Stimulated activated CD4-positive, alpha-beta T cell treated with anti-CD3 and anti-CD28 coated beads, Interleukin-2, amount 100 ng/mL, for 48 hours (primary cell): ENCODE measurements at places on chromosomes 13 and 19.

DNA sequence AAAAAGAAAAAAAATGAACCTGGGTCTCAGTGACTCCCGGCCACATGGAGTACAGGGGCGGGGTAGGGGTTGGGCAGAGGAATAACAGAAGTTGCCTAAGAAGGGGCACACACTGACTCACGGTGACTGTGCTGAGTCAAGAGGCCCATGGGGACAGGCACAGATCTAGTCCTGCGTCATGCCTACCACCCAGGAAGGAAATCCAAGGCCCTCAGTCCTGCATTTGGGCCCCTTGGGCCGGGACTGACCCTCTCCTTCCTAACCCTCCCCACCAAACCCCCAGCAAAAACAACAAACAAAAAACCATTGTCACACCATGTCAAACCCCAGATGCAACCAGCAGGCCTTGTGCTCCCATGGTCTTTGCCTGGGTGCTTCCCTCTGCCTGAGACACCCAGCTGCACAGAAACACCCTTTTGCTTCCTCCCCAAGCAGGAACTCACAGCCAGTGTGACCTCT, 9.6 kb upstream of the NOTCH3 start:
- no peak for DNase-seq

GRCh38 chr13:99528547-99528946, 27.3 kb downstream of the TM9SF2 start:
- no peak for DNase-seq

DNA sequence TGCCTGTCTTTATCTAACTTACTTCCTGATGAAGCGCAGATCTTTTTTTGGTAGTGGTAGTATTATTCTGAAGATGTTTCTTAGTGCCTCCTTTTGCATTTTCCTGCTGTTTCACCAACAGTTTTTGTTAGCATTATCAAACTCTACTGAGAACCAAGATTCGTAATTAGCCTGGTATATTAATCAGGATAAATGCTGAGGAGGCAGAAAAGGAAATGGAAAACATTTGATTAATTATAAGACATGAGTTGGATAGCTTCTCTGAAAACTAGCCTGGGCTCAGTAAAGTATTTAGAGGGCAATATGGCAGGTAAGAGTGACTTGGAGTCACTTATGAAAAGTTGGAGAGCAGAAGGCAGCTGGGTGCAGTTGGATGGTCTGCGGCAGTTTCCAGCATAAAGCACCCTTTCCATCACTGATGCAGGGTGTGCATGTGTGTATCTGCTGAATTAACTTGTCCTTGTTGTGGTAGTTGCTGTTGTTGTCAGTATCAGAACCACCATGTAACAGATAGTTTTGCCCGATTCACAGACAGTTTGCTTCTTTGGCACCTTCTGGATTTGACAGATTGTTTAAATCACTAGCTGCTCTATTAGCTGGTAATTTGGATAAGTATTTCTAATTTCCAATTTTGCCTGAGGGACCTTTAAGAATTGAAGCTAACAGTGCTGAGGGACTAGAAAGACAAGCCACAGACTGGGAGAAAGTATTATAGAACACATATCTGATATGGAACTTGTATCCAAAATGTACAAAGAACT, 6.9 kb upstream of the TNFRSF19 start:
- no peak for DNase-seq

GRCh38 chr13:50991579-50992521, 82.3 kb downstream of the RNASEH2B start:
- no peak for DNase-seq

GRCh38 chr13:110250258-110250891, 56.6 kb downstream of the COL4A1 start:
- no peak for DNase-seq

GRCh38 chr19:15452111-15453047, 2.6 kb upstream of the WIZ start:
- DNase-seq, result no peak

DNA sequence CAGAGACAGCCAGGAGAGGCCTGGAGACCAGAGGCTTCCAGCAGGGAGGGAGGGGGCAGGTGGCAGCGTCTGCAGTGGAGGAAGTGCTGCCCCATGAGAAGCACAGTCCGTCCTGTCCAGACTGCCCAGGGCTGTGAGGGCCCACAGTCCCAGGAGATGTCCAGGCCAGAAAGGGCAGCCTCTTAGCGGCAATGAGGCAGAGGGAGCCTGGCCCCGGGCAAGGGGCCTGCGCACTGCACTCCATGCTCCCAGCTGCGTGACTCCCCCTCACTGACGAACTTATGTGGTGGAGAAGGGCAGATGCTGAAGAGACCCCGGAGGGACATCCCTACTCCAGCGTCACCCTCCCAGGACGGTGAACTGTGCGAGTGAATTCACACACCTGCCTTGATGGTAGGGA, 115.3 kb downstream of the SOX1 start:
- DNase-seq, result no peak

DNA sequence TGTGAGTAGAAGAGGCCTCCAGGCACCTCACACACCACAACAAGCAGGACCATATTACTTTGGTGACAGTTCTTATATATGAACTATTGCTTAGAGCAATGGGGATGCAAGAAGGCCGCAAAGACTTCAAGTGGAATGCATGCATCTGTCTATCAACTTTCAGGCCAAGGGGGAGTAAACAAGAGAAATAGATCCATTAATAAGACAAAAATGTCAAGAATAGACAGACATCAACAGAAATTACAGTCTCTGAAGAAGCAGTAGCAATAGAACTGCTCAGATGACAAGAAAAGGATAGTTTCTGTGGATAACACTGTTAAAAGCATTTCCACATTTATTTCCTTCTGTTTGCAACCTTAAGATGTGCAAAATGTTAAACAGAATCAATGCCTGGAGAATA, 1057.7 kb downstream of the UQCRFS1 start:
- no peak for DNase-seq

DNA sequence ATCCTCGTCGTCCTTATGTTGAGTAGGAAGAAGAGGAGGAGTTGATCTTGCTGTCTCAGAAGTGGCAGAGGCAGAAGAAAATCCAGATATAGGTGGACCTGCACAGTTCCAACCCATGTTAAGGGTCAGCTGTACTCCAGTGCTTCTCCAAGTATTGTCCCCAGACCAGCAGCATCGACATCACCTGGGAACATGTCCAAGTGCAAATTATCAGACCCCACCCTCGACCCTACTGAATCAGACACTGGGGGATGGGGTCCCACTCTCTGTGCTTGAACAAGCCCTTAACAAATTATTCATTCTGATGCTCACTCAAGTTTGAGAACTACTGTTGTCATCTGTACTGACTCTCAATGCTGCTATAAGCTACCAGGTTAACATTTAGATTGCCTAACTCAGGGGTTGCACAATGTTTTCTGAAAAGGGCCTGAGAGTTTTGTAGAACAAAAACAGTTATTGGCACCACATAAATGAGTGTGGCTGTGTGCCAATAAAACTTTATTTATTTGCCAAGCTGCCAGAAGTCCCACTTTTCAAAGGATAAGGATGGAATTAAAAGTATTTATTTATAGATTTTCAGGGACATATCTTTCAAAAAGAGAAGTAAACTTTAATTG, 226.7 kb upstream of the IPO5 start:
- DNase-seq, result no peak

- DNase-seq, result no peak
Observed at GRCh38 chr19:1081301-1082164, 13.6 kb downstream of the POLR2E start.

DNA sequence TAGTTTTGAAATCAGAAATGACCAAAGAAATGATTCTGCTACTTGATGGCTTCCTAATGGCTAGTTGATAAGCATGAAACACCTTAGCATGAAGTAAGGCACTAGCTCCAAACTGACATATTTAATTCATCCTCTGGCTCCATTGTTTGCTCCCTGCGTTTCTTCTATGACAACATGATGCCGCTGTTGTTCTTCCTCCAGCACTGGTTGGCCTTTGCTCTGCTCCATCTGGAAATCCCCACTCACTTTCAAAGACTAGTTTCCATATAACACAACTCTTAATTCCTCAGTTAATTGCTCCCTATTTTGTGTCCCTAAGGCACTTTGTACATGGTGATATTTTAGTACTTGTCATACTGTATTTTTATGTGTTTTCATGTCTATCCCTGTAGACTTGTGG, 151.6 kb downstream of the GPC6 start:
- DNase-seq, result no peak

DNA sequence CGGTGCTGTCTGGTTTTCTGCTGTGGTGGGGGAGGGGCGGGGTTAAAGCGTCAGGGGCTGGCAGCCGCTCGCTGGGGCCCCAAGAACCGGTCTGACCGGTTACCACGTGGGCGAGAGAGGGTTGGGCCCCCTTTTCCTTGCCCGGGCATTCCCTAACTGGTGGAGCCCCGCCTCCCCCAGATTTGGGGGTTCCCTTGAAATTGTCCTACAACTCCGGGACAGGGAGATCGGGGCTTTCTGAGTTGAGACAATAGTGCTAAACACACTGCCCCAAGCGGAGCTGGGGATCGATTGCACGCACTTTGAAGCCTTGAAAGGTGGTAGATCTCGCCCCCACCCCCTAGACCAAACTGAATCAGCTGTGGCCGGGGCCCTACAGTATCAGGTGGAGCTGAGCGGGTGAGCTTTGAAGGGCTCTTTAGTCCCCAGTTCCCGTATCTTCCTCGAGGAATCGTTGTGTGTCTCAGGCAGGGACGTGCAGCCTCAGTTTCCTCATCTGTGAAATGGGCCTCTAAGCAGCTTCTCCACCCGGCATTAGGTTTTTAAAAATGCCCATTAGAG, 4.8 kb downstream of the IER2 start:
- peak; percentile 69 for DNase-seq

DNA sequence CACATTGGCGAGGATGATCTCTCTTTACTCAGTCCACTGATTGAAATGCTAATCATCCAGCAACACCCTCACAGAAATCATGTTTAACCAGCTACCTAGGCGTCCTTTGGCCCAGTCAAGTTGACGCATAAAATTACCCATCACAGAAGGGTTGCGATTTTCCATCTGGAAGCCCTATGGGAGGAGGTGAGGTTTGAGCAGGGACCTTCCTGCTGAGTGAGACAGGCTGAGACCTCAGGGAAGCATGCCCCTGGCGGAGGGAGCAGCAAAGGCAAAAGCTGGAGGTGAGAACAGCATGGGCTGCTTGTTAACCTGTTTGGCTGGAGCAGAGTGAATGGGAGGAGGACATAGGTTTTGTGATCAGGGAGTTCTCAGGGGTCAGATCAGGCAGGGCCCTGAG, 7.3 kb downstream of the TTC9B start:
- no peak for DNase-seq

GRCh38 chr13:25153736-25154135, 18.4 kb downstream of the AMER2 start:
- no peak for DNase-seq

- no peak for DNase-seq
Observed at GRCh38 chr13:36158611-36159010, 27.4 kb upstream of the DCLK1 start.

DNA sequence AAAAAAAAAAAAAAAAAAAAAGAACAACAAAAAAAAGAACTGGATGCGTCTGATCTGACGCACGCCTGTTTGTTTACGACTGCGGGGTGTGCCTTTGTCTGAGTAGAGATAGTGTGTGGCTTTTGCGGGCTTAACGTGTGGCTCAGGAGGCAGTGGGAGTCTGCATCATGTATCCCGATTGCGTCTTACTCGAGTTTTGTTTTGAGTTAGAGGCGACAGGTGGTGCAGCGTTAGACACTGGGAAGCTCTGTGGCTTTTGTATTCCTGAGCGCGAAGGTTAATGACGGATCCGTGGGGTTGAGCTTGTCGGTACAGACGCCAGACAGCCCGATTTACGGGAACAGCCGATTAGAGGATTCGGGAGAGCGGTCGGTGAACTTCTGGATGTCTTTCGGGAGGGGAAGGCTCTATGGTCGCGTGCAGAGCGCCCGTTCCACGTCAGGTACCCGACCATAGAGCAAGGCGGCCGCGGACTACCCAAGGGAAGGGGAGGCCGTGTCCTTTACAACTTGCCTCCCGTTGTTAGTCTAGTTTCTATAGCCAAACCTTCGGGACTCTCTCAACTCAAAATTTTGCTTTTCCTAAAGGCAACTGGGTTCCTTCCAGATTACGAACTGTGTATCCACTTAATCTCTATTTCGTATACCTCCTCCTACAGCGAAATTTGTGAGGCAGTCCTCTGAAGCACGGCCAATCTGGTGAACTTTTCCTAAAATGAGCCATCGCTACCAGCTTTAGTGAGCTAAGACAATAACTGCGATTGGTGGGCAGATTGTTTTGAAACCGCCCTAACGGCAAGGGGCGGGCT, 926 bp upstream of the HNRNPUL1 start:
- peak; percentile 75 for DNase-seq

GRCh38 chr13:59495936-59496512, 667.7 kb downstream of the DIAPH3 start:
- DNase-seq, result no peak

GRCh38 chr19:48190288-48190884, 19.9 kb downstream of the ZSWIM9 start:
- DNase-seq, result peak; percentile 54

GRCh38 chr13:70534466-70534865, 426.2 kb upstream of the KLHL1 start:
- DNase-seq, result no peak

- no peak for DNase-seq
Observed at GRCh38 chr13:43520351-43520750, 266.4 kb downstream of the ENOX1 start.

GRCh38 chr19:45955905-45956608, 17.6 kb downstream of the NOVA2 start:
- DNase-seq, result no peak

DNA sequence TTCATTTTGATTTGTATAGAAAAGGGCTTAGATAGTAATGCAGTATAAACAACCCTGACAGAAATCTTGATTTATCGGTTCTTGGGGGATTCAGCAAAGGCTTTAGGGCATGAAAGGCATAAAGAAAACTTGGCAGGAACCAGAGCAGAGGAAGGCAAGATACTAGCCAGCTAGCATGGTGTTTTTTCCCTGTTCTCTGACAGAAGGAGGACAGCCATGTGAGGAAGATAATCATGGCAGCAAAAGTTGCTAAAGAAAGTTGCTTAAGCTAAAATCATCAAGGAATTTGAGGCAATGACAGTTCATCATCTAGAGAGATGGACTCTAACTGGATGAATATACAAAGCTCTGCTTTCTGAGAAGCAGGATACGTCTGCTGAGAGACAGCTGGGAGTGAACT, 294.1 kb downstream of the KCNRG start:
- DNase-seq, result no peak

DNA sequence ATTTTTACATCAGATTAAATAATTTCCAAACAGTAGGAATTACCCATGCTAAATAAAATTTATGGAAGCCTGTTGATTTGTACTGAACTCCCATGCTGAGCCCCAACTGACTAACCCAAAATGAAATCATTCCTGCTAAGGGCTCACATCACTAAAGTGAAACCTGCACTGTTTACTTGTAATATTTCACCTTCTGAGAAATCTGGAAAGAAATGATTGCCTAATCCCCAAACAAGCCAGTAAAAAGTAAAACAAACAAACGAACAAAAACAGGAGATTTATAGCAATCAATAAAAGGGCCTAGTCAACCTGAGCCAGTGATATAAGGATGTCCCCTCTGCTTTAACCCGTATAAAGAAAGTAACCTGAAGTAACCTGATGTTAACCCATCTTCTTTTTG, 1599.8 kb downstream of the OLFM4 start:
- DNase-seq, result no peak
